ENCODE measurements at places on chromosomes 7 and 10.
A peak's percentile ranks its signal among the peaks of the same experiment; 100 is the strongest.

- DNase-seq: no peak
These were observed 520.7 kb downstream of the KCNMA1 start for GRCh38 chr10:77116904-77117303.

GRCh38 chr7:97858221-97858620 lies 14.0 kb downstream of the ASNS start:
- DNase-seq: no peak

DNA sequence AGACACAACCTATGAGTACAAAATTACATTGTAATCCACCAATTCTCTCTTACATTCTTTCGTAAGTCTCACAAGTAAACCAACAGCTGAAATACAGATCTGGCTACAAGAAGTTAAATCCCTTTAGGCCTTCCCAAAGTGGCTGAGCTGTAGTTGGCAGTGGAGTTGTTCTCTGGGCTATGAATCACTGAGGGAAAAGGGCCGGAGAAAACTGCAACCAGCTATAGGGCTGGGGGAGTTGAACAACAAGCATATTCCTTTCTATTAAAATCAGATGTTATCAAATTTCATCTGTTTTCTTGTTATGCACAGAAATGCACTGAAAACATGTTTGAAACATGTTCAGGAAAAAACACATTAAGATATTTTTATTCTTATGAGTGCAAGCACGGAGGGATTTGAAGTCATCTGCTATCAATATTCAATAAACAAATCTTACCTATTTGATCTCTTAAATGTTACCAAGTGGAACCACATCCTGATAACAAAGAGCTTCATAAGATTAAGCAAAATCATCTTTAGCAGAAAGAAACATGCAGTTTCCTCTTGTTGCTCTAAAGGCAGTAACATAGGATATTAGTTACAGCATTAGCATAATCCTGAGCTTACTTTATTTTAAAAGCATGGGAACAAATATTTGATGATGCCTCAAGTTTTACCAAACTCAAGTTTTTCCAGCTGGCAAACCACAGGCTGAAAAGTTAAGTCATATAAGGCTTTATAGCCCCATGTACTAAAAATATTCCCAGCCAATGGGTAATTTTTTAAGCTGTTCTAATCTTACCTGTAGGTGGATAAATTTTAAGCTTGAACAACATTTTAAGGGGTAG lies 212.7 kb downstream of the TAX1BP1 start:
- DNase-seq: no peak

GRCh38 chr7:25901658-25902057 lies 250.3 kb upstream of the NFE2L3 start:
- no peak for DNase-seq

DNA sequence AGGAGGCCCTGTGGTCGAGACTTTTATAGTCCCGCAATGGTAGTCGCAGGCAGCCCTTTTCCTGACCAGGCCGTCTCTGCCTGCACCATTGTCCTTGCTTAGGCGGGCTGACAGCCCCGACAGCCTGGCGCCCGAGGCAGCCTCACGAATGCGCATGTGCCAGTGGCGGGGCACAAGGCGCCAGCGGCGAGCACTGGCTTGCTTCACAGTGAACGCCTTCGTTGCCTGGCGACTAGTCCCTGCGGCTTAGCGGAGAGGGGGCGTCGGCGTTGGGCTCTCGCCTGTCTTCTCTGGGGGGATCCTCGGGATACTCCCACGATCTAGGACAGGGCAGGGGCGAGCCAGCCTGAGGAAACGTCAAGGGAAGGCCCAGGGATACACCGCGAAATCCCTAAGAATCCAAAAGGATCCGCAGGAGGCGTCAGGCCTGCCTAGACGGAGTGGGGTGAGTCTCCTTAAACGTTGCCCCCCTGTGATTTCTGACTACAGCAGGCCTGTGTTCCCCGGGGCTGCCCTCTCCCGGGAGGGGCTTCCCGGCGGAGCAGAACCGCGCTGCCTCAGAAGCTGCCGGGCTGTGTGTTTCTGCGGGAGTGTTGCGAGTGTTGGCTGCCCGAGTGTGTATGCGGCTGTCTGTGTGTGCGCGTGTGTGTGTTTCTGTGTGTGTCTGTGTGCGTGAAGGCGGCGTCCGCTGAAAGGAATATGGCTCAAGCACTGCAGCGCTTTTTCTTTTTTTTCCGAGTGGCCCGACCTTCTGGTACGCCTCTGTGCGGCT lies 20.5 kb upstream of the ZNF273 start:
- no peak for DNase-seq

DNA sequence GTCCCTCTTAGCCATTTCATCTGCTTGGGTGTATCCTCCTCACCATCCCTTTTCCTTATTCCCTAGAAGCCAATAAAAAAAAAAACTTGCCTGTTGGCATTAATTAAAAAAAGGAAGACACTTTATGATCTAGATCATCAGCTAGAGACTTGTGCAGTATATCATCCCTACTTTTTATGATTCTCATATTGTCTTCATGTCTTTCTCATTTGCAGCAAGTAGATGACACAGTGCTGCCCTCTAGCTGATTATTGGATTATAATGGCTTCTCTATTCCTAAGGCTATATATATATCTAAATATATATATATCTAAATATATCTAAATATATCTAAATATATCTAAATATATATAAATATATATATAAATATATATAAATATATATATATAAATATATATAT lies 272.4 kb upstream of the LRGUK start:
- no peak for DNase-seq

DNA sequence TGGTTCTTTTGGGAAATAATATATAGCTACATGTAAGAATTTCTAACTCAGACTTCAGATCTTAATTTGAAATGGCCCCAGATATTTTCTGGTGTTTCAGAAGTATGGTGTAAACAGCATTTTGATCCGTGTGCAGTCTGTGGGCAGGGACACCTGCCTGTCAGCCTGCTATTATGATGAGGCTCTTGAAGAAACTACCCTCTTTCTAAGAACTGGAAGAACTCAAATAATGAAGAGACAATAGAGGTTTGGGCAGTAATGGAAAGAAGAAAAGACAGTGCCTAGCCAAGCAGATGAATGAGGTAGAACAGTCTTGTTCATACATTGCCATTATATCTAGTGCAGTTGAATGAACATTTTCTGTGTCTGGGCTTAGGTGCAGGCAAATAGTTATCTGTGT lies 256.6 kb downstream of the ARHGAP21 start:
- no peak for DNase-seq

DNA sequence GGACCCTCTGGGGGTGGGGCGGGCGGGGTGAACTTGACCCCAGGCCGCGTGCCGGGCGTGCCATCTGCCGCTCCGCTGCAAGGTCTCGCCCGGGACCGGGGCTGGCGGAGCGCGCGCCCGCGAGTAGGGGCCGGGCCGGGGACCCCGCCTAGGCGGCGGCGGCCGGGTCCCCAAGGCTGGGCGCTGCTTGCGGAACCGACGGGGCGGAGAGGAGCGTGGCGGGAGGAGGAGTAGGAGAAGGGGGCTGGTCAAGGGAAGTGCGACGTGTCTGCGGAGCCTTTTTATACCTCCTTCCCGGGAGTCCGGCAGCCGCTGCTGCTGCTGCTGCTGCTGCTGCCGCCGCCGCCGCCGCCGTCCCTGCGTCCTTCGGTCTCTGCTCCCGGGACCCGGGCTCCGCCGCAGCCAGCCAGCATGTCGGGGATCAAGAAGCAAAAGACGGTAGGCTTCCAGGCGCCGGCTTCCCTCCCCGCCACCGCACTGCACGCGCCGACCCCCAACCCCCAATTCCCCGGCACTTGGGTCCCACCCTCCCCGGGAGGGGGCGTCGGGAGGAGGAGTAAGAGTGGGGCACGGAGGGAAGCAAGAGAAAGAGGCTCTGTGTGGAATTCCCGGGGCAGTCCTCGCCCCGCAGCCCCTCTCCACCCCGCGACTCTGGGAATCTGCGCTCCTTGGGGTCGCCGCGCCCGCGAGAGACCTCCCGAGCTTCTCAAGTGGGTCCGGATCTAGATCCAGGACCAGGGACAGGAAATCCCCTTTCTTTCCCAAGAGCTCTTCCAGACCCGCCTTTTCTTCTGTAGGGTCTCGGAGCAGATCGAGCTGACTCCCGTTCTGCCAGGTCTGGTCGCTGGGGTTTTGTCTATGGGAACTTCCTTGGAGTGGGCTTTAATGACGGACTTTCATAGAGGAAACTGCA lies at the start of gene PAPSS2:
Gene PAPSS2, plus strand, starts transcription at position 308 of the 913 bp plus-strand sequence. Its CDS starts 104 bp downstream, at position 412.
- peak; percentile 35 for DNase-seq

GRCh38 chr7:22676385-22676784 lies 50.6 kb upstream of the IL6 start:
- DNase-seq: no peak

DNA sequence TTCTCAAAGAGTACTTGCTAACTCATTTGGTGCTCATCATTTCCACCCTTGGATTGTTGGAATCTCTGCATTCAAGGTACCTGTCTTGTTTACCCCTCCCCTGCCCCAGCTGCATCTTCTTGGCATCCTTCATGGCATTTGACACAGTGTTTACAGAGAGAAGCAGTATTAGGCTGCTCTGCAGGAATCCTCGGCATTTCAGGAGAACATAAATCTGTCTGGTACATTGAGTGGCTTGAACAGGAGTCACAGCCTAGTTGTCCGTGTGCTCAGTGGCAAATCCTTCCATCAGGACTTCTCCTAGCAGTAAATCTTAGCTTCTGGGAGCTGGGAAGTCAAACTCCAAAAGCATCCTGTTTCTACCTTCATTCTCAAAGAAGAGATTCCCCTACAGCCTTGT lies 136.8 kb upstream of the YAE1 start:
- DNase-seq: no peak

- DNase-seq: no peak
These were observed 94.3 kb upstream of the AFAP1L2 start for GRCh38 chr10:114498413-114499111.

All from bone marrow (tissue), 2 donors.